ENCODE measurements at places on chromosomes 3 and 15.

GRCh38 chr3:66473181-66473580 is 27.6 kb downstream of the LRIG1 start:
- DNase-seq = no peak

DNA sequence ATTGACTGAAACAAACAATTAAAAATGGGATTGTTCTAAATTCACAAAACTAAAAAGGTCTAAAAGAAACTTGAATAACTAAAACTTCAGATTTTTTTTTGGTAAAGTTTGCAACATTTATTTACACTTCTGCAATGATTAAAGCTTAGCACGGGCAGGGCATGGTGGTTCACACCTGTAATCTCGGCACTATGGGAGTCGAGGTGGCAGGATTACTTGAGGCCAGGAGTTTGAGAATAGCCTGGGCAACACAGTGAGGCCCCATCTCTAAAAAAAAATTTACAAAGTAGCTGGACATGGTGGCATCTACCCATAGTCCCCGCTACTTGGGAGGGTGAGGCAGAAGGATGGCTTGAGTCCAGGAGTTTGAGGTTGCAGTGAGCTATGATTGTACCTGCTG is 31.6 kb downstream of the TLNRD1 start:
- no peak for DNase-seq

DNA sequence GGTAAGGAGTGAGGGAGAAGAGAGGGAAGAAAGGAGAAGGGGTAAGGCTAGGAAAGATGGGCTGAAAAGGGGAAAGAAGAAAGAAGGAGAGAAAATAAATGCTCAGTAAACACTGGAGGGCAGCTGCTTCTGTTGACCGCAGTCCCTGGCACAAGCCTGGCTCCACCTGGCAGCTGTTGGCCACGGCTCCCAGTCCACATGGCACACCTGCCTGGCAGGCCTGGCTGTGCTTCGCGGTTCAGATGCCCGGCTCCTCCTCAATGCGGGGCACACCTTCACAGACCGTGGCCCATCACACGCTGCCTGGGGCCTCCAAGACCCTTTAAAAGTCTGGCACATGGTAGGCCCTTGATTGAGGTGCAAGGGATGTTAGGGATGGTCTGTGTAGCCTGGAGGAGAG is 516.8 kb upstream of the PROK2 start:
- no peak for DNase-seq

GRCh38 chr3:112425858-112426750 is 73.2 kb downstream of the BTLA start:
- DNase-seq = no peak

DNA sequence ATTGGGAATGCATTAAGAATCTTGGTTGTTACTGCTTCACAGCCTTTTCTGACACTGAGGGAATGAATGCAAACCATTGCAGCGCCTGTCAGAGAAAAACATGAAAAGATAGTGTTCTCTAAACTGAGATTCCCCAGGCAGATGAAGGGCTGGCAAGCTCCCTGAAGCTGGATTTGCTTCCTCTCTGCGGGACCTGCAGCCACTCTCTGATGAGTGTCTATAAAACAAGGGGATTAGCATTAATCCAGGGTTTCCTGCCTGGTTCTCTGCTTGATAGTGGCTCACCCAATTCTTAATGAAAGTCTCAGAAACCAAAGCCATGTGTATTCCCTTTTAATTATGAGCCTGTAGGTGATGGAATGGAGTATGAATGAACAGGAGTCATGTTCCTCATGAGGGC is 344.3 kb upstream of the UMPS start:
- no peak for DNase-seq

DNA sequence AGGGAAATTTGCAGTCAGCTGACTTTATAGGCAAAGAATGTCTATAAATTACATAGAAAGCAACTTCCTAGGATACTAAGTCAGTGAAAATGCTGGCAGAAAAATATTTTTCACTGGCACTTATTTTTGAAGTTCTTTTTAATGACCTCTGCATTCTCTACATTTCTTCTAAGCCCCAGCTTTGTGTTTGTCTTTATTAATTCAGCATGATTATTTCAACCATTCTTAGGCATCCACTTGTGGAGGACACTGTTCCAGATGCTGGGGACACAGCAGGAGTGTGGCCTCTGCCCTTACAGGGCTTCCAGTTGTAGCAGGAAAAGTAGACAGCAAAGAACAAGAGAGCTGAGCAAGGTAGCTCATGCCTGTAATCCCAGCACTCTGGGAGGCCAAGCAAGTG is 15.0 kb downstream of the LRRK1 start:
- no peak for DNase-seq

DNA sequence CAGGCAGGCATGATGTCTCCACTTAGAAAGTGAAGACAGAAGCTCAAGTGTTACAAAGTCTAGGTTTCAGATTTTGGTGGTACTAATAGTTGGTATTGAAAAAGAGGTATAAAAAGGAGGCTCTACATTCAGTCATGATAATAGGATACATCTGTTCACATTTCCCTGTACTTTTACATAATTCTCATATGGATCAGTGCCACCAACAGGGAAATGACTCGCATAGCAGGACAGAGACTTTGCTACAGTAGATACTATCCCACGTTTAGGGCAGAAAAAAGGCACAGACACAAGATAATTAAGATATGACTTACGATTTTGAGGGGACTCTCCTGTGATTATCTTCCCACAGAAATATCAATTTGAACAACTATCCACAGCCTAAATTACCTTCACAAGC is 1062.9 kb upstream of the EPHA6 start:
- DNase-seq = no peak

GRCh38 chr3:80232760-80233159 is 465.0 kb upstream of the ROBO1 start:
- no peak for DNase-seq

GRCh38 chr3:184423561-184423960 is 43.7 kb downstream of the CHRD start:
- no peak for DNase-seq

DNA sequence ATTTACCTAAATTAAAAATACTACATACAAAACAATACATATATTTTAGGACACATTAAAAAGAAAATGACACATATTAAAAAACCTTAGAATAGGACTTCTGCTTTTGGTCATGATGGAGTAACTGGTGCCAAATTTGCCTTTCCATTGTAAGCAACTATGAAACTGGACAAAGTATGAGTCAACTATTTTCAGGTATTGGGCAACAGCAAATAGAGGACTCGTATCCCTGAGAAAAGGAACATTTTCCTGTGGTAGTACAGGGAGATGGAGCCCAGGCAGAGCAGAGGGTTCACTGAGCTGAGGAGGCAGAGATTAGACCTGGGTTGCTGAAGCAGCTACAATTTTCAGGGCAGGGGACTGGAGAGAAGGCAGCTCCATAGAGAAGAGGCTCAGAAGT is 14.7 kb downstream of the CCR1 start:
- DNase-seq = no peak

GRCh38 chr15:80803580-80804525 is 24.7 kb downstream of the CEMIP start:
- no peak for DNase-seq

DNA sequence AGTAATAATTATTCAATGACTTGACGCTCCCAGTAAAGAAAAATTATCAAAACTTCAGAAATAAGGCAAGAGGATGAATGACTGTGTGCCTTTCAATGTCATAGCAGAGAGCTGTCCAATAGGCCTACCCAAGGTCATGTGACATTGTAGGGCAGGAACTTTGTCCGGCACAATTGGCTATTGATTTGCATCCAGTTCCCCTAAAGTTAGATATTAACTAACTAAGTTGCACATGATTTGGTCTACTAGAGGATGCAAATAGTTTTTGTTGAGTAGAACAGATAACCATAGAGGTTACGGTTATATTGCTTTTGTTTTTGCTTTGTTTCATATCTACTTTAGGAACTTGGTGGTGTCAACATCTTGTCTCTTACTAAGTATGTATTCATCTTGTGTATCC is 127.9 kb upstream of the PFN2 start:
- no peak for DNase-seq

DNA sequence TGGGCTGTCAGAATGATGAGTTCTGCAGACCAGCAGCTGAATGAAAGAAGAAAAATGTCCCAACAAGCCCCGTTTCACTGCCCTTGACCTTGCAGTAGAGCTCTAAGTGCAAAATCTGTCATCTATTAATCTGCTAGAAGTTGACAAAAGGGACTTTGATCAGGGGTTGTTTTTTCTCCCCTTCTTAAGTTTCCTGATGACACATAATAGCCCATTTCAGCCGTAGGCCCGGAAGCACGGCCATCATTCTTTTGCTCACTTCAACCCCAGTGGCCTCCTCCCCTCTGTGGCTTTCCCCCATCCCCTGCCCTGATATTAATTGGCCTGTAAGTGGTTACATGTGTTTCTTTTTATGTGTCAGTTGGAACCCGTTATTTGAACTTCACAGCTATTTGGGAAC is 298.9 kb downstream of the RPLP1 start:
- DNase-seq = no peak

GRCh38 chr3:152471814-152472671 is 203.3 kb downstream of the MBNL1 start:
- no peak for DNase-seq

- no peak for DNase-seq
These were observed 426.5 kb upstream of the KCNMB2 start for GRCh38 chr3:178109691-178110090.

- no peak for DNase-seq
These were observed 70.3 kb upstream of the GALNT15 start for GRCh38 chr3:16104156-16104555.

All from 8988T (cell line).